ENCODE measurements at places on chromosomes 13 and 19.

DNA sequence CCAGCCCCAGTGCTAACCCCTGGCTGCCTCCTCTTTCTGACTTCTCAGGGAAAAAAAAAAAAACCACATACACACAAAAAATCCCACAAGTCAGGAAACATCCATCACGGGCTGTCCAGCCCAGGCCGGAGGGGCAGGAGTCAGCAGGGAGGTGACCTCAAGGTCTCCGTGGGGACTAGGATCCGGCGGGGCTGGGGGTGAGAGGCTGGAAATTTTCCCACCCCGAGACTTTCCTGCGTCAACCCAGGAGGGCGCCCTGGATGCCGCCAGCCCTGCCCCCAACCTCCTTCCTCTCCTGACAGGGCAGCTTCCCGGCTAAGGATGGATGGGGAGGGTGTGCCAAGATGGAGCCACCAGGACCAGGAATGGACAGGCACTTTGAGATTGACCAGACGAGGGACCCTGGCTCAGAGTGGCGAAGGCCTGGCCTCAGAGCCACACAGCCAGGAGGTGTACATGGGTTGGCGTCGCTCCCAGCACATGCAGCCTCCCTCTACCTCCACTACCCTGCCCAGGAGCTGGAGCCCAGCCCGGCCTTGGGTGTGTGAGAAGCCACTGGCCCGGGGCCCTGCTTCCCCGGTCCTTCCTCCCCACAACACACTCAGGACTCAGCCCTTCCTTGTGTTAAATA lies 33.3 kb downstream of the BLOC1S3 start:
- peak; percentile 25 for DNase-seq

GRCh38 chr13:106032441-106032840 lies 503.0 kb downstream of the EFNB2 start:
- DNase-seq: no peak

GRCh38 chr19:3036119-3036976 lies 7.3 kb upstream of the TLE2 start:
- peak; percentile 96 for DNase-seq

DNA sequence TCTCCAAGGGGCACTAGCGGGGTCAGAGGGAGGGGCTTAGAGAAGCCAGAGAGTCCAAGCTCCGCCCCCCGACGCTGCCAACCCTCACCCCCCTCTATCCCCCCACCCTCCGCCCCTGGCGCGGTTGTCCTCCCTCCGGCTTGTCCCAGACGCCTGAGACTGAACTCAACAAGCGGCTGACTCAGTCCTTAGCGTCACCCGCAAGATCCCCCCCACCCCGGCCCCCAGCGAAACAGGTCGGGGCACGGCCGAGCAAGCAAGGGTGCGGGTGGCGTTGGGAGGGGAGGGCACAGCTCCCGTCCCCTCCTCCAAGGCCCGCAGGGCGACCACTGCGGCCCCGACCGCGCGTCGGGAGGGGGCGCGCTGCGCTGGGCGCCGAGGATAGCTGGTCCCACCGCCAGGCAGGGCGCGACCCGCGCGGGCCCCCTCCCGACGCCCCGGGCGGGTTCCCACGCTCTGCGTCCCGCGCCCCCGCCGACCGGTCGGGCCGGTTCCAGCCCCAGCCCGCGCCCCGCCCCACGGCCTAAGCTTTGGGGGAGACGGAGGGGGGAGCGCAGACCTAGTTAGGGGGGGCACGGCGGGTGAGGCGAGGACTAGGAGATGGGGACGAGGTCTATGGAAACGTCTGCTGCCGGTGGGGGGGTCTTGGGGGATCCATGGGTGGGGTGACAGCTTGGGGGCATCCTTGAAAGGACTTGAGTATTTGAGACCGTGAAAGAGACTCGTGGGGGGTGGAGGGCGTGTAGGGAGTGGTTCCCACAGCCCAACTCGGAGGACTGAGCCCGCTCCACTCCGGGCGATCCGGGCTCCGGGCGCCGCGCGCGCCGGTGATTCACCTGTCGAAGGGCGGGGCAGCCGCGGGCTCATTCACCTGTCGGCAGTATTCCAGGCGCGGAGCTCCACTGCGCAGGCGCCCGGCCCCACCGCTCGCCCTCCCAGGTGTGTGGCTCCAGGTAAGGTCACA lies 5.1 kb downstream of the NOTCH3 start:
- peak; percentile 74 for DNase-seq

DNA sequence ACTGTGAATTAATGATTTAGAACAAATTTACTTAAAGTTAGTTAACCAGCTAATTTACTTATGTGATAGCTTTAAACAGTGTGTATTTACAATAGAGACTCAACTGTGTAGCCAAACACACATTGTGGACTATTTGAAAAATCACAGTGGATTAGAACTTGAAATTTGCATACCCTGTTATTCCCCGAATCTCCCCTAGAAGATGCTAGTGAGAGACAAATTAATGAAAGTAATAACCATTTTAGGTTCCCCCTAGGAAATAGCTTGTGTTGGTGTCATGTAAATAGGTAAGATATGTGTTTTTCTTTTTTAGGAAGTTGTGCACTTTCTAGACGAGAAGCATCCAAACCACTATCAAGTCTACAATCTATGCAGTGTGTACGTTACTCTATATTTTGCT lies 98.5 kb downstream of the C1QTNF9 start:
- DNase-seq: no peak

All from NCI-H2029 (cell line).